ENCODE measurements at places on chromosomes 3 and 15.

DNA sequence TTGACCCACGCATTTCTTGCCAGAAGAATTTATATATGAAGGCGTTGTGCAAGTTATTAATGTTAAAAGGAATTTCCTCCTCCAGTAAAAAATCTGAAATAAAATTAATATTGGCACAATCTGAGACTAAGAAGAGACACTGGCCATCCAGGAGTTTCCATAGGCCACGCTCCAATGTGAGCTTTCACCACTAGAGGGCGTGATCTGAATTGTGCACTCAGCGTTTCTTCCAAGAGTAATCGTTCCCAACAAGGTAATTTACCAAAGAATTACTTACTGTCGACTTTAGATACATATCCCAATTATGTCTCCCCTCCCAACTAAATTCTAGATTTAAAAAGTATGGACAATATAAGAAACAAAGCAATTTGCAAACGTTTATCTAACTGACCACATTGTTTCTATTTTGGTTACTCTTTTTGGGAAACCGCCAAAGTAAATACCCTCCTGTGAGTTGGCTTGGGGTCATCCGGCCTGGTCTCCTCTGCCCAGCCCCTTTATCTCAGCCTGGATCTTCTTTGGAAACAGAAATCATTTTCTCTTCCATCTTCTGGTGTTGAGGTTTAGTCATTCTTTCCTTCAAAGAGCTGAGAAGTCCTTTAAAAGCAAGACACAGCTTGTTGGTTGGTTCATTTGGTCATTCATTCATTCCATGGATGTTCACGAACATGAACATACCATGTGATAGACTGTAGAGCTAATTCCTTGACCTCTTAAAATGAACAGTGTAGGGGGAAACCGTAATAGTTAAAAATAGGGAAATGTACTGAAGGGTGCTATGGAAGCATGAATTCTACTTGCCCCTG, 26.2 kb downstream of the POLR2M start:
- DNase-seq: peak; percentile 33

GRCh38 chr3:50136714-50137405, 18.3 kb upstream of the SEMA3F start:
- DNase-seq: no peak

DNA sequence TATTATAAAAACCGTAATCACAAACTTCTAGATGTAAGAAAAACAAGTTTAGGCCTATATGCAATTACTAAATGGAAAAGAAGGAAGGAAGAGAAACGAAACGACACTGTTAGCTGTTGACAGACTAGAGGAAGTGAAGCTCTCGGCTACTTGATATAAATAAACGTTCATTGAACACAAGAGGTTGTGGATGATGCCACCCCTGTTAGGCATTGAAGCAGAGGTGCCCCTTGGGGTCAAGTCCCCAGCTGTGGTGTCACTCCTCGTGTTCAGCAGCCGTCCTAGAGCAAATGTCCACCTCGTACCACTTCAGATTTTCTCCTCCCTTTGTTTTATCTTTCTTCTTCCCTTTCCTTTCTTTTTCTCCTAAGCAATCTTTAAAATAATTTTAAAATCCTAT, 146.5 kb upstream of the UBE2E1 start:
- no peak for DNase-seq

DNA sequence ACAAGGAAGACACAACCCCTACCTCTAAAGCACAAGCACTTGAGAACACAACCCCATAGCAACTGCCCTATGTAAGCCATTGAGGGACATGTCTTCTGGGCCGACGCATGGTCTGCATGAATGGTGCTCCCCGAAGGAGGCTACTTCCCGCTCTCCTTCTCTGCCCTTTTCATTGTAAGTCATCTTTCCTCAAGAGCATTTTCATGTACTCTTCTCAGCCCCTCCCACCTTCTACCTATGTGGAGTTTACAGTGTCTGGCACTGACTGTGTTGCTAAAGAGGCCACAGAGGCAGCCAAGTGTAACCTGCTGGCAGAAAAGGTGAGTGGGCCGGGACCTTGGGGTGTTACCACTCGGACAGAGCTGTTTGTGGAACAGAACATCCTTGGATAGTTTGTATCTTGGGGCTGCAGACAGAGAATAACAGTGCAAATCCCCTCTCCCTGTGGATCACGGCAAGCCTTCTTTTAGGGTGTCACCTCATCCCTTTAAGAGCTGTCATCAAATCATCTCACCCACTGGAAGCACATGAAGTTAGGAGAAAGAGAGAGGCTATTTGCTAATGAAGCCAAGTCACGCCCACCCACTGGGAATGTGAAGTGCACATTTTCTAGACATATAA, 5.6 kb downstream of the AHSG start:
- no peak for DNase-seq

GRCh38 chr3:19030522-19030839, 117.8 kb upstream of the KCNH8 start:
- no peak for DNase-seq

DNA sequence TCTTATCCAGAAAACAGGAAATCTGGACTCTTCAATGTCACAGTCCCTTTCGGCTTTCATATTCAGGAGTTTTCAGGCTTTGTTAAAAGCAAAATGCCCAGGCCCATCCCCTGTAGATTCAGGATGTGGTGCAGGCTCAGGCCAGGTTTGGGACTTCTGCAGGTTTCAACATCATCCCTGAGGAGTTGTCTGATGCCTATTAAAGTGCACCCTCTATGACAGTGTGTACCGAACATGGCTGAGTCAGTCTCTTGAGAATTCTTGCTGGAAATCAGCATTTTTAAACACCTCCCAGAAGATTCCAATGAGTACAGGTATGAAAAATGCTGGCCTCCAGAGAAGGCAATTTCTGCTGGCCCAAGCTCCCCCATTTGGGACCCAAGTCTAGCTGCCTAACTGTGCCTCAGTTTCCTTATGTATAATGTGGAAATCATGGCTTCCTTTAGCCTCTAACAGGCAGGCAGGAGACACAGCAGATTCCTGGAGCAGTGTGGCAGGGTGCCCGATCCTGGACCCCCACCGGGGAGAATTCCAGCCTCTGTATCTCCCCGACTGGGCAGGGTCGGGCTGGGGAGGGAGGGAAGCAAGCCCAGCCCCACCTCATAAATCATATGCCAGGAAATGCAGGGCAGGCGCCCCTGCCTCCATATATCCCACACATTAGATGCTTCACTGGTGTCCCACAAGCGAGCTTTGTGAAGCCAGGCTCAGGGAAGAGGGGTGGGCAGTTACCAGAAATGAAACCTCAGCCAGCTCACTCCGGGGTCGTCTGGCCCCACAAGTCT, 44.4 kb upstream of the SLC6A11 start:
- no peak for DNase-seq

DNA sequence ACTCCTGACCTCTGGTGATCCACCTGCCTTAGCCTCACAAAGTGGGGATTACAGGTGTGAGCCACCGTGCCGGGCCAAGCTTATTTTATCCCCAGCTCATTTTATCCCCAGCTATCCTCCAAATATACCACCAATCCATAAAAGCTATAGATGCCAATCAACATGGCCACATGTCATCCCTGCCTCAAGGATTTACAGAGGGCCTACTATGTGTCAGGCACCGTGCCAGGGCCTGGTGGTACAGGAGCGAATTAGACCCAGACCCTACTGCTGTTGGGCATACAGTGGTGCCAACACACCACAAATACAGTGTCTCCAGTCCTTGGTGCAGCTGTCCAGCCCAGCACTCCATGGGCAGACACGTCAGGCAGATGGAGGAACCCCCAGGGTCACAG, 73.4 kb downstream of the SCN5A start:
- no peak for DNase-seq

GRCh38 chr3:57545636-57546268, 1.6 kb upstream of the DNAH12 start:
- no peak for DNase-seq

DNA sequence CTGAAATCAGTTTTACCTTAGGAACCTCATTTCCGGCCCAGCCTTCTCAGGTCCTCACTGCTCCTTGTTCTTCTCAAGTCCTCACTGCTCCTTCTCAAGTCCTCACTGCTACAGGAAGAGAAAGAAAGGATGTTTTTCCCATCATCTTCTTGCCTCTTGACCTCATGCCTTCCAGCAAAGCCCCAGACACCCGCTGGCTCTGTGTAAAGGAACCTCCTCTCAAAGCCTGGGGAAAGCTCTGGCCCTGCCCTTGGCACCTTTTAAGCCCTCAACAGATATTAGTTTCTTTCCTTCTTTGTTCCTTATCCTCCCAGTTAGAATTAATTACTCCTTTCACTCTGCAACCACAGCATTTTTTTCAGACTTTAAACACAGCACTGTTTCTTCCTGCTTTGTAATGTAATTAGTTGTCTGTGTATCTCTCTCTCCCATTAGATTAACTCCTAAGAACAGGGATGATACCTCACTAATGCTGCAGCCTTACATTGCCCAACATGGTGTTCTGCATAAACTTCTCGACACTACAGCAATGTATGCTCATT, 4.0 kb upstream of the WDR49 start:
- no peak for DNase-seq

- no peak for DNase-seq
Measured at GRCh38 chr3:156705761-156706616, 31.6 kb downstream of the TIPARP start.

DNA sequence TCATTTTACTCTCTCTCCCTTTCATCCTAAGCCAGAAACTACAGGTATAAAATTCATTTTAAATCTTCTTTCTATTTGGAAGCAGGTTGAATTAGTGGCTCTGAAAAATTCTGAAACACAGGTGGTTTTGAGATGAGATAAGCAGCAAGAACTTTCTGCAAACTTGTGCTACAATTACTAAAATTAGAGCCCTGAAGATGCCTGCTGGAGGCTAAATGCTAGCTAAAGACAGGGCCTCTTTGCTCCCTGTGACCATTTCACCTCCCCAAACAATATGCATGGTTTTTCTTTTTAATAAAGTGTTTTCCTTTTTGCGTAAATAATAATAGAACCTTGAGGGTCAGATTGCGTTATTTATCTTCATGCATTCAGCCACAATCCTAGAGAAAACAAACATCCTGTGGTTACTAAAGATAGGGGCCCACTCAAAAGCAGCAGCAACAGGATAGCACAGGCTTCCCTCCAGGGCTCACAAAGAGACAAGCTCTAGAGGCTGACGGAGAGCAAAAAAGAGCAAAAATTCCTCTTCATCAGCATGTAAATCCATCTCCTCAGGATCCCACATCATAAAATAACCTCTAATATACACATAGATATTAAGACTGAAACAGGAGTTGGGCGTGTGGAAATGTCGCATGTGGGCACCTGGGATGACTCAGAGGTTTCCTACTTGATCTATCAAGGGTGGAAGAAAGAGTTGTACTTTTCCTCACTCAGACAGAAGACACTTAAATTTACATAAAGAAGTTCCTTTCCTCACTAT, 26.5 kb upstream of the CP start:
- no peak for DNase-seq

Data from activated T-cell treated with anti-CD3 and anti-CD28 coated beads for 4 hours (primary cell).